ENCODE measurements at places on chromosomes 7 and 10.

- DNase-seq: peak; percentile 72
Observed at GRCh38 chr10:91909117-91909677, at the start of gene FGFBP3. Gene FGFBP3, minus strand, starts transcription at chr10:91909486. Its CDS starts 517 bp downstream, at chr10:91908969.

DNA sequence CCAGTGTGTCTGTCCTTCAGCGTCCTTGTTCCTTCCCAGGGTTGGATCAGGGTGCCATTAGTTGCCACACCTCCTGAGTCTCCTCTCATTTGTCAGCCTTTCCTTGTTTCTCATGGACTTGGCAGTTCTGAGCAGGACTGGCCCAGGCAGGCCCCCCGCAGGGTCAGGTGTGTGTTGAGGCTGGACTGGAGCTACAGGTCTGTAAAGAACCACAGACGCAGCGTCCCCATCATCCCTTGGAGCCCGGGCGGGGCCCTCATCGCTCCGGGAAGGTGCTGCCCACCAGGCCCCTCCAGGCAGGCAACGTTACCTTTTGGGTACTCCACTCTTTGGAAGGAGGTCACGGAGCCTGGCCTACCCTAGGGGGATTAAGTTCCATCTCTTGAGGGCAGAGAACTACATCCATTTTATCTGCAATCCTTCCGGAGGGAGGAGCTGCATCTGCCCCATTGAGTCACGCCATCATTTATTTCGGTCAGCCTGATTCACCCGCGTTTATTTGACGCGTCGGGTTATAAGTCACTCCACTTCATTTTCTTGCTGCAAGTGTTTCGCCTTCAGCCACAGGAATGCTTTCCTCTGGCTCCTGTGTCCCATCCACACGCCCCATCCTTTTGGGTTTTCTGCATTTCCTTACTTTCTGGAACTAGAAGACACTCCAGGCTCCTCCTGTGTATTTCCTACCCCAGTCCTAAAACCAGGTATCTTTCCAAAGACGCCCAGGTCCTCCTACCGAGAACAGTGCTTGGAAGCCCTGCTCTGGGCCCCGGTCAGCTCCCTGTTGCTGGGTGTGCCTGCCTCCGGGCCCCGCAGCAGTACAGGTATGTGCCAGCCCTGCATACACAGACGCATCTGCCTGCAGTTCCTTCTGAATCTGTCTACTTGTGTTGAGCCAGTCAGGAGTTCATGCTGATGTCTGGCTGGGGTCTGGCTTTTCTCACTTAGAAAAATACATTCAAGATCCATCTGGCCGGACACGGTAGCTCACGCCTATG is 141.9 kb downstream of the MAD1L1 start:
- DNase-seq: no peak

GRCh38 chr10:43872644-43873043 is 224.0 kb upstream of the ZNF32 start:
- DNase-seq: no peak

- no peak for DNase-seq
Observed at GRCh38 chr7:55574051-55574717, 1.9 kb upstream of the VOPP1 start.

DNA sequence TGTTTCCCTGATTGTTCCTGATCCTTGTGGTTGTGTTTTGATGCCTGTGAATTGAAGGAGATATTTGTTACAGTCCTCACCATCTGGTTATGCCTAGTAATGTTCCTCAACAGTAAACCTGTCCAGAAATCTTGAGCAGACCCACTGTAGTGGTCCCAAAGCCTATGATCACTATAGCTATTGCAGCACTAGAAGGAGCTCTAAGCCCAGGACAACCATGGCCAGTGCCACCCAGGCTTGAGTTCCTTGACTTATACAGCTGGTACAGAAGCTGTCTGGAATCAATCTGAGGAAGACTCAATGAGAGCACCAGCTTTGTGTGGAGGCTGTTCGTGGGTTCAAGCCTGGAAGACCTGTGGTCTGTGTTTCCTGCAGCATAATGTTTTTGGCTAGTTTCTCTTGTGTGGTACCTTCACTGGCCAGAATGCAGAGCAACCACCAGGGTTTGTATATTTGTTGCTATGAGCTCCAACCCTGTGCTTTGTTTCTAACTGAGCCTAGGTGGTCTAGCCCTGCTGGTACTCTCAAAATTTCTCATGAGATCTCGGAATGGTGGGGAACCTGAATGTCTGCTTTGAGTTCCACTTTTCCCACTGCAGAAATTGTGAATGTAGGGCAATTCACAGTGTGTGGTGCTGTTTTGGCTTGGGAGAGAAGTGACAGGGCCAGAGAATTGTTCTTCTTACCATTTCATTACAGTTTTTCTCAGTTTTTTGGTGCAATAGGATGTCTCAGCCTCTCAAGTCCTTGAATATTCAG is 355.2 kb downstream of the SUGCT start:
- no peak for DNase-seq
